HAP-1 (cell line): ENCODE measurements at places on chromosomes 7 and 10.

DNA sequence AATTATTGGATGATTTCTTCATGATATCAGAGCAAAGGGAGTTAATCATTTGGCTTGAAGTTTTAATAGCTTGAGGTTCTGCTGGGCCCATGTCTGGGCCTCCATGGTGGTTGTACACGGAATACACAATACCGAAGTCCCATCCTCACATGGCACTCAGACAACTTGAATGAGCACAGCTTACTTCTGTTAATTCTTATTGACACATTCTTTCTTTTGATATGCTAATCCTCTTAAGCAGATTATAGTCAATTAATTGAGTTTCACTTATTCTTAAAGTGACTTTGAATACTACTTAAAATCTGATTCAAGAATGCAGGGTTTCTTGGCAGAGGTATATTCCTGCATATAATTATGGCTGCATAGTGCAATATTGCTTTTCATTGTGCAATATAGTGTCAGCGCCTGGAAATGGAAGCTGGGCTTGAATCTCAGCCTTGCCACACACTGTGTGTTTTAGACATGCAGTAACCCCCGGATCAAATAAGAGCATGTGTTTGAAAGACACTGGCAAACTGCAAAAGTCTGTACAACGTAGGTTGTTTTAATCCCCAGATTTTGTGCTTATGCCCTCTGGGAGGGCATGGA is 543.5 kb upstream of the ADARB2 start:
- peak; percentile 6 for DNase-seq

GRCh38 chr10:23608926-23609325 is 170.1 kb downstream of the OTUD1 start:
- DNase-seq = no peak

- DNase-seq = no peak
These were observed 66.7 kb downstream of the SORCS3 start for GRCh38 chr10:104707602-104708459.

- DNase-seq = peak; percentile 95
These were observed 155.3 kb upstream of the ZMIZ1 start for GRCh38 chr10:78913219-78914059.

- no peak for DNase-seq
These were observed 5.3 kb upstream of the CUZD1 start for GRCh38 chr10:122850705-122851640.

GRCh38 chr10:46311501-46311951 is 24.7 kb downstream of the ANTXRL start:
- DNase-seq = no peak

- DNase-seq = no peak
These were observed 148.0 kb downstream of the SNX13 start for GRCh38 chr7:17792075-17792936.

GRCh38 chr10:97380516-97380915 is 20.6 kb downstream of the RRP12 start:
- no peak for DNase-seq

GRCh38 chr7:76060842-76061241 is 12.9 kb downstream of the MDH2 start:
- no peak for DNase-seq

- DNase-seq = no peak
These were observed 21.6 kb downstream of the PDZD8 start for GRCh38 chr10:117353684-117354083.

- DNase-seq = peak; percentile 18
These were observed 57.8 kb upstream of the PCGF5 start for GRCh38 chr10:91162495-91163268.

DNA sequence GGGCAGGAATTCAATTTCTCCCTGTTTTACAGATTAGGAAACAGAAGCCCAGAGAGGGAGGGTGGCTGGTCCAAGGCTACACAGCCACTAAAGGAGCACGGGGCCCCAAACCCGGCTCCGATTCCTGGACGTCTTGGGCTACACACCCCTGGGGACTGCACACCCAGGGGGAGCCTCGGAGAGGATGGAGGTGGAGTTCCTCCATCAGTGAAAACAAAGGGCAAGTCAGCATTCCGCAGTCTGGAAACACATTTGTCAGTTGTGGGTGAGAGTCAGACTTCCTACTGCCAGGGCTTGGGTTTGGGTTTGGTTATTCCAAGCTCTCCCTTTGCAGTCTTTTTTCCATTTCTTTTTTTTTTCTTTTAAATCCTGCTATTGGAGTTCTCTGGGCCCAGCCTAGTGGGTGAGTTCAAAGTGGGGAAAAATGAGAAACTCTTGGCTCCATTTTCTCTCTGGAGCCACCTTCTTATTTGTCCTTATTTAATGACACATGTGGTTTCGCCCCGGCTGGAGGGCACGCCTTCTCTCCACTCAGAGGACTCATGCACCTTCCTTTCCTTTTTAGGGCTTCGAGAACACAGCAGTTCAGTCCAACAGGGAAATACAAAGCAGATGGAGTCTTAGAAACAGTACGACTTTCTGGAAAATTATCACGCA is 59.9 kb upstream of the AQP1 start:
- DNase-seq = no peak

- no peak for DNase-seq
These were observed 73.7 kb upstream of the BAIAP2L1 start for GRCh38 chr7:98474558-98474957.

- peak; percentile 2 for DNase-seq
These were observed 422.7 kb downstream of the SORCS3 start for GRCh38 chr10:105063796-105064195.

GRCh38 chr7:121123032-121123431 is 134.5 kb downstream of the CPED1 start:
- no peak for DNase-seq

GRCh38 chr10:46550795-46551700 is 5.4 kb downstream of the GPRIN2 start:
- no peak for DNase-seq

GRCh38 chr7:33062023-33062781 is at the start of gene NT5C3A:
Gene NT5C3A, minus strand, starts transcription at chr7:33062776. Its CDS starts 71 bp downstream, at chr7:33062705.
- DNase-seq = peak; percentile 54

- no peak for DNase-seq
These were observed 121.4 kb downstream of the CAMK1D start for GRCh38 chr10:12470719-12471118.

DNA sequence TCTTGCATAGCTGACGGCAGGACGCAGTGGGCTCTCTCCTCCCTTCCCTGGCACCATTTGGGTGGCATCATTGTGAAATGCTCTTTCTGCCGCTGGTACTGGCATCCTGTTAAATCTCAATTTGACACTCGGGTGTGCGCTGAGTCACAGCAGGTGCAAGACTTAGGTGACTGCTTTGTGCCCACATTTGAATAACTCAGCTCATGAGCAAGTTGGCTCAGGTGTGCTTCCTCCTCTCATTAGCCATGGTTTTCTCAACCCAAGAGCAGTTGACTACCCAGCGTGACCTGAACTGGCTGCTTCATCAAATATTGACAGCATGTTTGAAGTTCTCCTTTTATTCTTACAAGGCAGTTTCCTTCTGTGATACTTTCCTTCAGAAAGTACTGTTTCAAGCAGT is 24.6 kb upstream of the NFE2L3 start:
- no peak for DNase-seq

DNA sequence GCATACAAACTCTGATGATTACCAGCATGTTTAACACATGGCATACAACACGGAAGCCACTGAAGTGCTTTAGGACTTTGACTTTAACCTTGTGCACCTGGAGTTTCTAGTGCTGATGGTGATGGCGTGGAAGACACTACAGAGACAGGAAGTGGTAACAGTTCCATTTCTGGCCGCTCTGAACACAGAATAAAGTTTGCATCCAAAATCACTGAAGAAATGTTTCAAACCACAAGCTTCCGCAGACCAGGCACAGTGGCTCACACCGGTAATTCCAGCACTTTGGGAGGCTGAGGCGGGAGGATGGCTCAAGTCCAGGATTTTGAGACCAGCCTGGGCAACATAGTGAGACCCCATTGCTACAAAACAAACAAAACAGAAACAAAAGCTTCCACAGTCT is 40.3 kb upstream of the TNPO3 start:
- DNase-seq = no peak

- no peak for DNase-seq
These were observed 18.8 kb upstream of the GARS1 start for GRCh38 chr7:30575910-30576309.

- DNase-seq = peak; percentile 61
These were observed 59.2 kb downstream of the HK1 start for GRCh38 chr10:69337296-69338132.

DNA sequence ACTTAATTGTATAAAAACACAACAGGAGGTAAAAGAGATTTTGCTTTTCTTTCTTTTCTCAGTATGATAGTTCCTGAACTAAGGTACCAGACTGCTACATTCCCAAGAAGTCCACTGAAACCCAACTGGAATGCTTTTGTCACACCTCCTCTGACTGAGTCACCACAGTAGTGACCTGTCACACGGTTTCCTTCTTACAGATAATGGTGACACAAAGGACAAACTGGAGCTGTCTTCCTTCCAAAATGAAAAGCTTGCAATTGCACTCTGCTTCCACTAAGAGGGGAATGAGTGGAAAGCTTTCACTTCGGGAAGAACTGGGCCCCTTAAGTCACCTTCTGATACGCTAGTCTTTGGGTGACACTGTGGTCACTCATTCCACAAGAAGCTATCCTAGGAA is 122.2 kb downstream of the KMT2E start:
- no peak for DNase-seq

GRCh38 chr10:71396711-71397295 is at the start of gene CDH23:
Gene CDH23, plus strand, starts transcription at chr10:71396920. Its CDS starts 42,912 bp downstream, at chr10:71439832.
- peak; percentile 30 for DNase-seq

DNA sequence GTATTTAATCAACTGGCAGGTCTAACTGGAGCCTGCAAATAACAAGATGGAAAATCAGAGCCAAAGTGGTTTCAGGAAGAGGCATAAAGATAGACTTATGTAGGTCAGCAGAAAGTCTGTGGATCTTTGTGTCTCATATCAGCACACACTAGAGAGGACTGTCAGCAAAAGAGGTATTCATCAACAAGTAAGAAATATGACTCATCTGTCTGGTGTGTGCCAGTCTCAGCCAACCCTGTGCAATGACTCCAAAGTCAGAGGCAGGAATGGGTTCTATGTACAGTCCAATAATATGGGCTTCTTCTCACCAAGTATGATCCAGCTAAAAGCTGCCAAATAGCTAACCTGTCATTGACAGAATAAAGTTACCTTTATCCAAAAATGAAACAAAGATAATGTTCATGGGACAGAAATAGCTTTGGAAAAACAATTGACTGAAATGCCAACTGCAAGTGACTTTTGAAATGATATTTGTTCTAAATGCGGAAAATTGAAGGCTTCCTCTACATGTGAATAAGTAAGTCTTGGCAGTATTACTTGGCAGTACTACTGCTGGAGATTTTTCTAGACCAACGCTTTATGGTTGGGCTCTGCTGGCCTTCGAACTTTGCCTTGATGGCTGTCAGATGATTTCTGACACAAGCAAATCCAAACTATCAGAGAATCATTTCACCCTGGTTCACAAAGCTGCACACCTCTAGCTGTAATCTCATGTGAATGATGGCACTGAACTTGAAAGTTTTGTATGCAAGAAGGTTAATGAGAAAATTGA is 272.3 kb upstream of the SEMA3C start:
- no peak for DNase-seq
